GM10248 (cell line): ENCODE measurements at places on chromosomes 6 and 20.

GRCh38 chr6:139165324-139165723 lies 30.4 kb downstream of the HECA start:
- DNase-seq, result no peak

GRCh38 chr6:135434095-135434494 lies 63.4 kb downstream of the AHI1 start:
- peak; percentile 13 for DNase-seq

DNA sequence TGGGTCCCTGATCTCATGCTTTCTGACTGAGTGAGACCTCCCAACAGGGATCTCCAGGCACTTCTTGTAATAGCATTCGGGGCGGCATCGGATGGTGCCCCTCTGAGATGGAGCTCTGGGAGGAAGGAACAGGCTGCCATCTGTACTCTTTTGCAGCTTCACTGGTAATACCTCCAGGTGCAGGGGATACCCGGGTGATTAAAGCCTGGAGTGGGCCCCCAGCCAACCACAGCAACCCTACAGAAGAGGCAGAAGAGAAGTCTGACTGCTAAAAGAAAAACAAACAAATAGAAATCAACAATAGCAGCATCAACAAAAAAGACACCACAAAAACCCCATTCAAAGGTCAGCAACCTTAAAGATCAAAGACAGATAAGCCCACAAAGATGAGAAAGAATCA lies 19.1 kb upstream of the PGK2 start:
- DNase-seq, result no peak

- no peak for DNase-seq
These were observed 83.7 kb downstream of the STXBP5 start for GRCh38 chr6:147287869-147288271.

DNA sequence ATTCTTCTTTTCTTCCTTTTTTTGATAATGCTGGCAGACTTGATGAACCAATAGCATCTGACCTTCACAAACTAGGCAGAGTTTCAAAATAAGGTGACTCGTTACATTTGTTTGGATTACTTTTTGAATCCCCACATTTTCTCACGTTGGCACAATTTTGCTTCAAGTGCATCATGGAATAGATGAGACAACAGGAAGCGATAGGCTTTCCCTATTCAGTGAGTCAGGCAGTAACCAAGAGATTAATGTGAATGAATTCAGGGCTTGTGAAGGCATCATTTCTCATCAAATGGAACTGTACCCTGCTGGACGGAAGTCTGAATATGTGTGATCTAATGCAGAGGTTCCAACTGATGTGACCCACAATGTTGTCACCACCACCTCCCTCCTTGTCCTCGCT lies 10.7 kb downstream of the RFPL4B start:
- DNase-seq, result no peak

GRCh38 chr6:77072694-77073409 lies 390.4 kb downstream of the HTR1B start:
- no peak for DNase-seq

GRCh38 chr20:6613280-6613861 lies 154.1 kb upstream of the BMP2 start:
- no peak for DNase-seq

DNA sequence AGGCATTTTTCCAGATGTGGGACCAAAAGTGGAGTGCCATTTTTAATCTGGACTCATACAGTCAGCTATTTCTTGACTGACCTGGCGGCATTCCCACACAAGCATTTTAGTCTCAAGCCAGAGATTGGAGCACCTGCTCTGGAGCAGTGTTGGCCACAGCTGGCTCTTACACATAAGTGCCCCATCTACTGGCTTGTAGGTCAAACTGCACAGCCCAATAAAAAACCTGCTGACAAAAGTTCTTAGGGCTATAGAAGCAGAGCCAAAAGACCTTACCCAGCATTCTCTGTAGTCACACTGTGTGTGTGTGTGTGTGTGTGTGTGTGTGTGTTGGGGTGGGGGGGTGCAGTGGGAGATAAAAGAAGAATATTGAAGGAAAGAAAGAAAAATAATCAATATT lies 38.6 kb upstream of the SENP6 start:
- no peak for DNase-seq

GRCh38 chr6:132495604-132496079 lies 17.3 kb downstream of the STX7 start:
- no peak for DNase-seq

DNA sequence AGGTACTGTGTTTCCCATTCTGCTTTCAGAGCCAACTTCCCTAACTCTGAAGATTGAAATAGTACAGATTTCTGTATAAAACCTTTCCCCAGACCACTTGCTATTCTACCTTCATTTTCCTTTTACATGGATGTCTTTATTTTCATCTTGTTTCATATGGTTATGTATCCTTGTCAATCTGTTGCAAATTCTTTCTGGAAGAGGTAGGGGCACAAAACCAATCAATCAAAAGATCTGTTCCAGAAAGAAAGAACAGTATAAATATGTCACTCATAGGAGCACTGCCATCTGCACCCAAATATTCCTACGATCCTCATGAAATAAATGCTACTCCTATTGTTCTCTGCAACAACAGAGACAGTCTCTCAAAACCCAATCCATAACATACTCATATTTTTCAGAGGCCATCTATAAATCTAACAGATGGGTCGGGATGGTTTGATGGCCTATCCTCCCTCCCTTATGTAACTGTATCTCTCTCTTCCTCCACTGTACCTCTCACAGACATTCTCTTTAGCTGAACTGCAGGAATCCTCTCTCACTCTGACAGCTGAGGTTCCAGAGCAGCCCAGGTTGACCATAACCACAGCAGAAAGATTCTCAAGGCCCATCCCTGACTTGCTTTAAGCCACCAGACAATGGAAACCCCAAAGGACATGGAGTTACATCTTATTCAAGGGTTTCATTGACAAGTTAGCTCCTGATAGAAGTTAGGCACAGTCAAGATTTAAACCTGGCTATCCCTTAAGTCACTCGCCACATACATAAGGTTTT lies 112.8 kb downstream of the ZMYND8 start:
- no peak for DNase-seq

GRCh38 chr6:54403096-54403495 lies 94.9 kb downstream of the TINAG start:
- DNase-seq, result no peak

DNA sequence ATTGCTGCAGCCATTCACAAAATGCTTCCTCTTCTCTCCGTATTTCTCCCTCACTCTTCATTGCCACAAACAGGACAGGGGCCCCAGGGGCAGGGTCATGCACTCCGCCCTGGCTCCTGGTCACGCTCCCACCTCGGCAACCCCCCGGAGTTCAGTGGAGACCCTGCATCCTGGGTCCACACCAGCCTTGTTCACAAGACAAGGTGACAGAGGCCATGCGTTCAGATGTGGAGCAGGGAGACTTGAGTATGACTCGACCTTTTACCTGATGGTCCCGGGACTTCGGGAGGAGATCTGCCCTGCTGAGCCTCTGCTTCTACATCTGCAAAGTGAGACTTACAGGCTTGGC lies 49.4 kb downstream of the ANKRD60 start:
- no peak for DNase-seq

DNA sequence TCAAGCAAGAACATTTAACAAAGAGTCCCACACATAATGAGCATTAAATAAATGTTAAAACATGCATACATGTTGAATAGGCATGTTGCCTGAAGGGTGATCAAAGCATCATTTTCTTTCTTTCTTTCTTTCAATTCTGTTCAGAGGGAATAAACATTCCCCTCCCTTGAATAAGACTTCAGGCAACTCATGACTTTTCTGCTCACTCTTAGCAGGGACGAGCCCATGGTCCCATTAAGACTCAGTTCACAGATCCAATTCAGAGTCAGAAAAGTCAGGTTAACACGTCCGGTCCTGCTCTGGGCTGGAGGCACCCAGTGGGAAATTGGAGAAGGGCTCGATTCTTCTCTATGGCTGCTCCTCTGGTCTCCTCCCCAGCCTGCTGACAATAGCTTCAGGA lies 181.7 kb downstream of the ZNF217 start:
- DNase-seq, result no peak

DNA sequence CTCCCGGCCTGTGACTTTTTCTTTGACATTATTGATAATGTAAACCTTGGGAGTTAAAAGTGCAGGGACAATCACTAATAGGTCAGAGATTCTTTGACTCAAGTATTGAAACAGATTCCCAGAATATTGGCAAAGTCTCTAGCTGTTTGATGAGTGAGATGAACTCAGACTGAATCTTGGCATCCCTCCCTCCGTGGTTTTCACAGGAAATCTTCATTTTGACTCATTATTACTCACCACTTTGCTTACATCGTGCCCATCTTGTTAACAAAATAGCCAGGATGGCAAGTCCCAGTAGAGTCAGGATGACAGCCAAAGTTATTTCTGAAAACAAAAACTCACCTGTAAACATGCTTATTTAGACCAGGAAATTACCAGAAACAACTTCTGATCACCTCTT lies 2.0 kb downstream of the TSBP1 start:
- no peak for DNase-seq
